Fibroblast of skin of abdomen (primary cell): ENCODE measurements at places on chromosomes 13 and 19.

DNA sequence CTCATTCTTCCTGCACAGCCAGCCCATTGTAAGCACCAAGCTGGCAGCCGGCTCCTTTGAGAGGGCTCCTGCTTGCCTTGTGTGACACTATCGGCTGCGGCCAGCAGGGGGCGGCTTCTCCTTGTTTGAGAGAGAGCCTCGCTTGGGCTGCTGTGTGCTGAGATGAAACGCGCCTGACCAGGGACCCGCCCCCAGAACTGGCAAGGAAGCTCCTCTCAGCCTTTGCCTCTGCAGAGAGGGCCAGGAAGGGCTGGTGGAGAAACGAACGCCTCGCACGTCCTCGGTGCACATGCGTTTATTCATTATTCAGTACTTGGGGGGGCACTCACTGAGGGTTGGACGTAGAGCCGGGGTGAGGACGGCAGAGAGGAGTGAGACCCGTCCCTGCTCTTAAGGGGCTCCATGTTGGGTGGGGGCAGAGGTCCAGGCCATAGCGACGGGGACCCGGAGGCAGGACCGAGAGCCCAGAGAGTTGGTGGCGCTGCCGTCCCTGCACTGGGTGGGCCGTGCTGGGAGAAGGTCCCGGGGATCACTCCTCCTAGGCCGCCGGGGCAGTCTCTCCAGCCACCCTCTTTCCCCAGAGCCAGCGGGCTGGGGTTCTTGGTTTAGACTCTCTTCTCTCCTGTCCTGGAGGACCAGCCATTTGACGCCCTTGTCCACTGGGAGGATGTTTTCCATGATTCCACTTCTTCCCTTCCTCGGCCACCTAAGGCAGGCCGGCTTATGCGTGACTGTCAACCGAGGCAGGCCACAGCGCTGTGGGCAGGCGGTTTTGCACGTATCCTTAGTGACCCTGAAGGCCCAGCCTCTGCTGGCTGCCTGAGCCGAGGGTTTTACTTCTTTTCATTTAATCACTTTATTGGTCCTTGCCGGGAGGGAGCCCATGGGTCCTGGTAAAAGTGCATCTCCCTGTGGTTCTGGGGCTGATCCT, 174.5 kb downstream of the KATNAL1 start:
- DNase-seq: peak; percentile 91

DNA sequence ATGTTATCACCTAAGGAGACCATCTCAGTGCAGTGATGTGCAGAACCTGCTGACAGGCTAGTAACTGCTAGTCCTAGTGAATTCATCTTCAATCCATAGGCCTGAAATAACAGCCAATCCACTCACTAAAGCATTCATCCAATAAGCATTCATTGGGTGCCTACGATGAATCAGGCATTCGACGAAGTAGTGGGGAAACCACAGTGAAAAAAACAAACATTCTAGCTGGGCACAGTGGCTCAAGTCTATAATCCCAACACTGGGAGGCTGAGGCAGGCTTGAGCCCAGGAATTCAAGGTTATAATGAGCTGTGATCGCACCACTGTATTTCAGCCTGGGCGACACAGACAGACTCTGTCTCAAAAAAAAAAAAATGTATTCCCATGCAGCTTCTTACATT, 135.6 kb downstream of the RNF17 start:
- DNase-seq: no peak

DNA sequence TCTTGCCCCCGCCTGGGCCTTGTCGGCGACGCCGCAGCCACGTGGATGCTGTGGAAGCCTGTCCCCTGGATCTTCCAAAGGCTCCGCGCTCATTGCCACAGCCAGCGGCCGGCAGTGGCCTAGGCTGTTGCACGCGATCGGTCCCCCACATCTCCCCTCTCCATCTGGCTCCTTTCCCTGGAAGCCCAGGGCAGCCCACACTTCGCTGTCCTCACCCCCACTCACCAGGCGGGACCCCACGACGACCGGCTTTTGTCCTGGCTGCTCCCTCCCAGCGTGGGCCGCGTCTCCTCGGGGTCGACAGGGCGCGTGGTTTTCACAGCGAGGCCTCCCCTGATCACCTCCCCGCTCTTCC, 605 bp upstream of the TEX30 start:
- no peak for DNase-seq

GRCh38 chr13:82356667-82357410, 1525.4 kb downstream of the SLITRK1 start:
- peak; percentile 4 for DNase-seq

DNA sequence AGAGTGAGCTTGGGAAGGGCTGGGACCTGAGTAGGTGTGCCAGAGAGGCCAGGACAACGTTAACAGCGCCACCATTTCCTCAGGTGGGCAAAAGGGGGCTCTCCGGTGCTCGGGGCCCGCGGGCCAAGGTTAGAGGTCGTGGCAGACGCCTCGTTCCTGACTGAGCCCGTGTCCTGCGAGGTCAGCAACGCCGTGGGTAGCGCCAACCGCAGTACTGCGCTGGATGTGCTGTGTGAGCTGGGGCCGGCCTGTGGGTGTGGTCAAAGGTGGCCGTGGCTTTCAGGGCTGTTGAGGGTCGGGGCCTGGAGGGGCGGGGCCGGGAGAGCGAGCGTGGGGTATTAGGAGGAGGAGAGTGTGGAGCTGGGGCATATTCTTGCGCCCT, 3.7 kb downstream of the KIRREL2 start:
- DNase-seq: no peak

GRCh38 chr19:49475995-49476880, 2.2 kb downstream of the FLT3LG start:
- peak; percentile 41 for DNase-seq

- no peak for DNase-seq
Observed at GRCh38 chr13:38419312-38419873, 69.7 kb downstream of the UFM1 start.

DNA sequence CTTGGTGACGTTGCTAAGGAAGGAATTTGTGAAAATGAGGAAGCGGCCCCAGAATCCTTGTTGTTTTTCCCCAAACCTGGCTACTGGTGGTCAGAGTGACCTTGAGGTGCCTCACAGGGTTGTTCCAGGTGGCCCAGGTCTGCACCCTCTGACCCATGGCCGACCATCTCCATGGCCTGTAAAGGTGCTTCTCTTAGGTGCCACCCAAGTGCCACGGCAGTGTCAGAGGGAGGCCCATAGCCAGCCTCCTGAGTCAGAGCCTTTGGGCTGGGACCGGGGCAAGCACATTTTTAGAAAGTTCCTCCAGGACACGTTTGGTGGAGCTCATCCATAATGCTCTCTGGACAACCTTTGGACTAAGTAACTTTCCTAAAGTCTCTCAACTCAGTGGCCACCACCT, 83.9 kb upstream of the IRS2 start:
- no peak for DNase-seq

DNA sequence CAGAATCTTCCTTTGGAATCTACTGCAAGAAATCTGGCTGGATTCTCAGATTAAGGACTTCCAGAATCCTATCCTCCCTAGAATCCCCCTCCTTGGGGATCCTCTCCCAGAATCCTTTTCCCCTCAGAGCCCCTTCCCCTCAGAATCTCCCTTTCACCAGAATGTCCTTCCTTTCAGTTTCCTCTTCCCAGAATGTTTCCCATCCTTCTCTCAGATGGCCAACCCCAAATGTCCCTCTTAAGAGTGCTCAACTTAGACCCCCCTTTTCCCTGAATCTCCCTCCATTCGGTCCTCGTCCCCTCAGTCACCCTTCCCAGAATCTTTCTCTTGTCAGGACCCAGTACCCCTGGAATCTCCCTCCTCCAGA, 584 bp upstream of the RPS16 start:
- DNase-seq: no peak

GRCh38 chr13:64471916-64472315, 2758.2 kb downstream of the PCDH9 start:
- DNase-seq: peak; percentile 72

DNA sequence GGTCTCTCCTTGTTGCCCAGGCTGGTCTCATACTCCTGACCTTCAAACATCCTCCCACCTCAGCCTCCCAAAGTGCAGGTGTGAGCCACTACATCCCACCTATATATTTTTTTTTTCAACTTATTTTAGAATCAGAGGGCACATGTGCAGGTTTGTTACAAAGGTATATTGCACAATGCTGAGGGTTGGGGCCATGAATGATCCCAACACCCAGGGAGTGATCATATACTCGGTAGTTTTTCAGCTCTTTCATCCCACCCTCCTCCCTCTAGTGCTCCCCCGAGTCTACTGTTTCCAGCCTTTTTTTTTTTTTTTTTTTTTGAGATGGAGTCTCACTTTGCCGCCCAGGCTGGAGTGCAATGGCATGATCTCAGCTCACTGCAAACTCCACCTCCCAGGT, 38.4 kb upstream of the ADGRE1 start:
- no peak for DNase-seq

- DNase-seq: peak; percentile 33
Observed at GRCh38 chr13:59099182-59099974, 1064.3 kb downstream of the DIAPH3 start.

- DNase-seq: no peak
Observed at GRCh38 chr13:73073050-73073449, 14.2 kb downstream of the KLF5 start.
